Stimulated activated CD4-positive, alpha-beta T cell treated with anti-CD3 and anti-CD28 coated beads, Interleukin-1b, Interleukin-23, amount 100 ng/mL, for 1 hour (primary cell): ENCODE measurements at places on chromosomes 2 and 18.

DNA sequence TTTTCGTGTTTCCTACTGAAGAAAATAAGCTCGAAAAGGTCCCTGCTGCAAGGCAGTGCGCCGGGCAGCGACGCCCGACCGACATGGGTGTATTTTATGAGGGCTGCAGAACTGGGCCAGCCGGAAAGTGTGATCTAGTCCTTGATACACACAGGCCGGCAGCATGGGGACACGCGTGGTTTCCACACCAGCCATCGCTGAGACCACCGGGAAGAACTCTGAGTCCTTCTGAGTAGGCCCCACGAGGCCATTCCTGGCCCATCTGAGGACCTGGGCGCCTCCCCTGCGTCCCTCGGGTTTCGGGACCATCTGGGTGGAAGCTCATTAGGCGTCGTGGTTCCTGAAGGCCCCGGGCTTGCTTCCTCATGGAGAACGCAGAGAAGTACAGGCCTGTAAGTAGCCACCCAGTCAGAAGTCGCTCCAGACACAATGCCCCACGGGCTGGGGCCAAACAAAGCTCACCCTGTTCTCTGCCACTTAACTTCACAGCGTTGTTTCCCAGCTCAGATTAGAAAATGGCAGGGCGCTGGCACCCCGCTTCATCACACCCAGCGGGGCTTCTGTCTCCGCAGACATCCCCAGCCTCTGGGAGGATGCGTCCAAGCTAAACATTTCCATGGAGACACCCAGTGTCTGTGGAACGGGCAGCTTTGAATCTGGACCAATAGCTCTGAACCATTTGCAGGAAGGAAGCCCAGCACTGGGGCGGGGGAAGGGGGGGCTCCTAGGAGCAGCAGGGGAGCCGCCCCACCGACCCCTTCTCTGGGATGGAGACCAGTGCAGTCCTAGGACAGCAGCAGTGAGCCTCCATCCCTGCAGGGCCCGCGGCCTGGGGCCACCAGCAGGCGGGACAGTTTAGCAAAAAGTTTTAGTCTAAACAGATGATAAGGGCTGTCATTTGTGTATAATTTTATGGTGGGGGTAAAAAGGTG is 2.4 kb downstream of the NFATC1 start:
- no peak for DNase-seq

DNA sequence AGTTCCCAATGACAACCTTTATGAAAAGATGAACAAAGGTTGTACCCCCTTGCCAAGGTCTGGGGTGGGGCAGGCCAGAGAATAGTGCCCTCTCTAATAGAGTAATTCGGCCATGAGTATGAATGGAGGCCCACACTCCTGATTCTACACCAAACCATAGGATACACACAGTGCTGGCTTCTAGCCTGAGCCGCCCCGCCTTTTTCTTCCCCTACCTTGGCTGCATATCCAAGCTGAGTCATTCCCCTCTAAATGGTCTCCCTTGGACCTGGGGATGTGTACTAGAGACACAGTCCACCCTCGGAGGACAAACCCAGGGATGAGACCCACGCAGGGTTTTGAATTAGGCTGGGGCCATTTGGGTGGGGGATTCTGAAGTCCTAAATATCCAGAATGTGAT is 107.2 kb upstream of the CAPN13 start:
- no peak for DNase-seq

DNA sequence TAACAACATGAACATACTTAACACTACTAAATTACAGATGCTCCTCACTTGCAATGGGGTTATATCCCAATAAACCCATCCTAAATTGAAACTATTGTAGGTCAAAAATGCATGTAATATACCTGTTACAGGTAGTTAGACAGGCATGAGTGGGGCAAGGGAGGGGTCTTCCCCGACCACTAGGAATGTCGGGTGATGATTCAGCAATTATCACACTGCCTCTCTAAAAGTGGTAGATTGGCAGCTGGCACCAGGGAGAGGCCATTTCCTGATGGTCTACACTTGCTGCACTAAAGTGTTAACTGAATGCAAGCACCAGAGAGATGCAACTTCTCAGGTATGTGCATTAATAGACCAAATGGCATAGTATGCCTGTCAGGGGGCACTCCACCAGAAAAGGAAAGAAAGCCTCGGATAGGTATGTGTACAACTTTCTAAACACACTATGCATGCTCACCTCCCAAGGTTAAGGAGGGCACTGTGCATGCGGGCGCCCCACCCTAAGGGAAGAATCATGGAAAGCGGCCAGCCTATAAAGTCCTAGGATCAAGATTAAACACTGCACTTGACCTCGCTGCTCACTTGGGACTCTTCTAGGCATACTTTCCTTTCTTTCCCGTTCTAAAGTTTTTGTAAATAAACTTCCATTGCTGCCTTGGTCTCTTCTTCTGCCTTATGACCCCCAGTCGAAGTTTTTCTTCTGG is 35.6 kb downstream of the PIGN start:
- DNase-seq, result no peak

DNA sequence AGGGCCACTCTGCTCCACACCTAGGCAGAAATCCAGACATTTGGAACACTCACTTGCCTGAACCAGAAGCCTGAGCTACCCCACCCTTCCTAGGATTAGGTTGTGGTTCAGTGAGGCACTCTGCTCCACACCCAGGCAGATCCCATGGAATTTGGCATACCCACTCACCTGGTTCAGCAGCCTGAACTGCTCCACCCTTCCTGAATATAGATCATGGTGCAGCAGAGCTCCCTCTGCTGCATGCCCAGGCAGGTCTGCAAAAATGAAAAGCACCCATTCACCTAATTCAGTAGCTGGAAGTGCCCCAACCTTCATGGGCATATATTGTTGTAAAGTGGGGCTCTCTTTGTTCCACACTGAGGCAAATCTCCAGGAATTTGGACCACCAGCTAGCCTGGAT is 185.1 kb upstream of the CNTNAP5 start:
- DNase-seq, result no peak

GRCh38 chr2:130834091-130834930 is 2.4 kb upstream of the ARHGEF4 start:
- no peak for DNase-seq

DNA sequence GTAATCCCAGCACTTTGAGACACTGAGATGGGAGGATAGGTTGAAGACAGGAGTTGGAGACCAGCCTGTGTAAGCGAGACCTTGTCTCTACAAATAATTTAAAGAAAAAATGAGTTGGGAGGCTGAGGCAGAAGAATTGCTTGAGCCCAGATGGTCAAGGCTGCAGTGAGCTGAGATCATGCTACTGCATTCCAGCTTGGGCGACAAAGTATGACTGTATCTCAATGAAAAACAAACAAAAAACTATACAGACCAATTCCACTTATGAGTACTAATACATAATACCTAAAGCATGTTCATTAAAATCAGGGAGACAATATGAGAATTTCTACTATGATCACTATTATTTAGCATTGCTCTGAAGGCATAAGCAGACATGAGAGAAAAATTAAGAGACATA is 12.6 kb downstream of the RNF149 start:
- no peak for DNase-seq

- no peak for DNase-seq
These were observed 167.3 kb upstream of the ALKAL2 start for GRCh38 chr2:455015-455705.

GRCh38 chr2:147487286-147487977 is 357.4 kb upstream of the ACVR2A start:
- DNase-seq, result no peak

GRCh38 chr18:74512321-74513053 is 16.3 kb downstream of the CNDP2 start:
- no peak for DNase-seq

DNA sequence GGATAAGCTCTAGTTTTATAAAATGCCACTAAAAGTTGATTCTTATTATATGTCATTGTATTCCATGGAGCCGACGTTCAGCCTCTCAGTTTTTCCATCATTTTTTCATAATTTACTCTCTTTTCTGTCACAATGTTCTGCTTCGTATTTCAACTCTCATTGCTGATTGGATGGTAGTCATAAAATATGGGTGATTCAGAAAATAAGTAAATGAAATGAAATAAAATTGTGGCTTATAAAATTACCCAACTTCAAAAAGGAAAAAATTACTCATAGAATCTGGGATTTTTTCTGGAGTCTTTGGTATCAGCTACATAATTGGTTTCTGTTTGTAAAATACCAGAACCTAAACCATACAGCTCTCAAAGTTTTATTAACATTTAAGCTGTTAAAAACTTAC is 139.7 kb upstream of the ITGA4 start:
- DNase-seq, result no peak

- DNase-seq, result no peak
These were observed 78.5 kb downstream of the TANC1 start for GRCh38 chr2:159046966-159047365.

- DNase-seq, result no peak
These were observed 135.2 kb downstream of the PRPF40A start for GRCh38 chr2:152582081-152582480.

DNA sequence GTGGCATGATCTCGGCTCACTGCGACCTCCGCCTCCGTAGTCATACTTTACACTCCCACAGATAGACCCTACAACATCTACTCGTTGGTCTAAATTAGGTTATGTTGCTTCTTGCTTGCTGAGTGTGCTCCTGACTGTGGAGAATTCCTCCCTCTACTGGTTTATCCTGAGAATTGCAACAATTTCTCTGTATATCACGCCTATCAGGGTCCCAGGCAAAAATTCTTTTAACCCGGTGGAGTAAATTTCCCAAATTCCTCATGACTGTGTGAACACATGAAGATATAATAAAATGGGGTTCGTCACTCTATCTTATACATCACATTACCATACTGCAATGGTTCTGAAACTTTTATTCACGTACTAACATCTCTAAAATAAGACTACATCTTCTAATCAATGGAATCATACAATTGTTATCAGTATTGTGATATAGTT is 156.7 kb downstream of the EVA1A start:
- DNase-seq, result no peak

GRCh38 chr2:30915486-30915885 is 108.2 kb upstream of the CAPN13 start:
- no peak for DNase-seq

DNA sequence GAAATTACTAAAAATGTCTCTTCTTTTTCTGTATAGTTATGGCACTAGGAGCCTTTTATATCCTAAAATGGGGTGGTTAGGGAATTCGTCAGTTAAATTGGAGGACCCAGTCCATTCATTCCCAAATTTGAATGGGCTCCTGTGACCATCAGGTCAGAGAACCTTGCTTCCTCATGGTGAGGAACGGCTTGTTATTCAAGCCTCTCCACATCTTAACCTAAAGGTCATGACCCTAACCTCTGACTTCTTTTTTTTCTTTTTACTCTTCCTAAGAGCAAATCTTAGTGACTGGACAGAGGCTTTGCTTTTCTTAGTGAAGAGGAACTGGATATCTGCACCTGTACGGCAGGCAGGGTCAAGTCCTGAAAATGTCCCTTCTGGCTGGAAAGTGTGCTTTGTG is 53.1 kb downstream of the GREB1L start:
- no peak for DNase-seq

DNA sequence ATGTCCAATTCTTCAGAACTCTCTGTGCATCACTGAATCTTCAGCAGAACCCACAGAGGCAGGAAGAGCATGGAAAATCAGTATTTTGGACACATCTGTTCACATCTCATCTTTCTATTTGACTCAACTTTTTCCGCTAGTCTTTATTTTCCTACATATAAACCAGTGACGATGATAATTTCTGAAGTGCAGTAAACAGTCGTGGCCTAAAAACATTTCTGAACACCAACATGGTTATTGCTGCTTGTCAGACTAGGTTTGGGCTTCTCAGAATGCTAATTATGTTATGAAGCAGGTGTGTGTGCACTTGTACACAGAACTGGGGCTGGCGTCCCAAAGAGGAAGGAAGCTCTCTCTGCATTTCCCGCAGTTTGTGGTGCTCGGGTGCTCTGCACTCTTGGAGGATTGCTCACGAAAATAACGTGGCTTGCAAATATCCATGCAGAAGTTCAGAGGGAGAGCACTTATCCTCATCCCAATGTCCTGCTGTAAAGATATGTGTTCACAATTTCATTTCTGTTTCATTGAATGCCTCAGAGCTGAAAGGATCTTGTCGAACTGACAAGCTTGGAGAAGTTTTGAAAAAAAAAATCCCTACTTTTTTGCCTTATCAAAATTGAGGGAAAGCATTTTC is 50.8 kb downstream of the EDAR start:
- no peak for DNase-seq

GRCh38 chr2:68231061-68231372 is 21.3 kb downstream of the PPP3R1 start:
- no peak for DNase-seq

DNA sequence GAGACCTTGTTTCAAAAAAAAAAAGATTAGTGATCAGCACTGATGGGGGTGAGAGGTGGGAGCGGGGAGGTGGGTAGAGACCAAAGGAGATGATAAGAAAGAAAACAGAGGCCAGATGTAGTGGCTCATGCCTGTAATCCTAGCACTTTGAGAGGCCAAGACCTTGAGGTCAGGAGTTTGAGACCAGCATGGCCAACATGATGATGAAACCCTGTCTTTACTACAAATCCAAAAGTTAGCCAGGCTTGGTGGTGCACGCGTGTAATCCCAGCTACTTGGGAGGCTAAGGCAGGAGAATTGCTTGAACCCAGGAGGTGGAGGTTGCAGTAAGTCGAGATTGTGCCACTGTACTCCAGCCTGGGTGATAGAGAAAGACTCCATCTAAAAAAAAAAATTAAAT is 9.5 kb upstream of the SLC35F6 start:
- no peak for DNase-seq
